ENCODE measurements at places on chromosomes 5 and 9. TPM values are rescaled to one million over a fixed set of nuclear protein-coding genes. Genes with fewer than 3 reads are reported as not detected.

FAM81B gene
- total RNA-seq = under 0.01 TPM

LHX2 gene
- total RNA-seq = not detected

MTRR gene
- 17.1 TPM for total RNA-seq

ADGRD2 gene
- not detected for total RNA-seq

DNA sequence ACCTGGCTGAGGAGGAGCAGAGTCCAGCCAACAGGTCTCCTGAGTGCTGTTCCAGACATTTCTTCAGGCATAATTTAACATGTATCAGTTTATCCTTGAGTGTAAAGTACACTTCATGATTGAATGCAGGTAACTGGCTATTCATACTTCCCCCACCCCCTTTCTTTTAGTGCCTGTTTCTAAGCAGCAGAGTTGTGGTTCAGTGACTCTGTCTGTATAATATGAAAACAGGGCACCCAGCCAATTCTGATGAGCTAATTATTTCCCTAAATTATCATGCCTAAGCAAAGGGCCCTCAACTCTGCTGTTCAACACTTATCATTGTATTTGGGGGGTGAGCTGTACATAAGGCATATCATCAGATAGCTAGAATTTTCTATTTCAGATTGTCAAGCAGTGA, 51.9 kb upstream of the ZSWIM6 start:
- DNase-seq = peak; percentile 73

GRCh38 chr5:14659821-14660607, 4.5 kb upstream of the OTULIN start:
- DNase-seq = no peak

DNA sequence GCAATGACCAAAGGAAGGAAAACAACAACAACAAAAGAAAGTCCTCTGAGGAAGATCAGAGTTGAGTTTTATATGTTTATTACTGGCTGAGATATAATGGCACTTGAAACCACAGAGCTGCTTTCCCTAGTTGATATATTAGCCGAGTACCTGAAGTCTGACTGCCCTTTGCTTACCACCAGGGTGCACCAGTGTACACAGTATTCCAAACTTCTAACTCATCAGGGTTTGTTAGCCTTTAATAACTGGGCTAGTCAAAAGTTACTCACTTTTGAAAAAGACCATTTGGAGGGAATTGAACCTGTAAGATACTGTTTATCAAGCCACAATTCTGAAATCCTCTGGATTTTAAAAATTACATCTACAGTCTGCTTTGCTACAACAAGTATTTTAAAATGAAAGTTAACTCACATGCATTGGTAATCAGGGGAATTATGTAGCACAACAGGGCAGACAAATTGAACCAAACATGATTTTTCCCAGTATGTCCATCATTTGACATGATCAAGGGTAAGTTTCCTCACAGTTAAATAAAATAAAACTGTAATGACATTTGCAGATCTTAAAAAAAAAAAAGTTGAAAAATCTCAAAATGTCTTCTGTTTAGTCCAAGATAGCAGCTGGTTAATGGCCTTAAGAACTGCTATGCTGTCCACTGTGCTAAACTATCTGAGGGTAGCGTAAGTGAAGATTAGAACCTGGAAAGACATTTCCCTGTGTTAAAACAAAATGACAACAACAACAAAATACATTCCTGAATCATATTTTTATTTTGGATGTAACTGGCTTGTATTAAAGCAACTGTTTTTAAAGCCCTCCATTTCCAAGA, 57.3 kb upstream of the C6 start:
- peak; percentile 40 for DNase-seq

- DNase-seq = no peak
Measured at GRCh38 chr5:9058161-9058560, 487.7 kb downstream of the SEMA5A start.

DNA sequence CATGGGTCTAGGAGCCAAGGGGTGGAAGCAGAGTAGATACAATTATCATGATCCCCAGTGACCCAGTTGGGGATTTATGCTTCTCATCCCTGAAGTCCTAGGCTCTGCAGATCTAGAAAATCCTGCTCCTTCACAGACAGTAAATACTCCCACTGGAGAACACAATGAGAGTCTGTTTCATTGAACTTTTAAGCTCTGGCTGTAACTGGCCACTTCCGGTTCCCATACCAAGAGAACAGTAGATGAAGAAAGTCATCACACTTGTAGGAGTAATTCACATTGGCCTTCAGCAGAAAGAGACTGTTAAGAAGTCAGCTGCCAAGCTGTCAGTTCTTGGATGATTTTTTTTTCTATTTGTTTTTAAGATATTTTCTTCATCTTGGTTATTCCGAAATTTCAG, 597.1 kb downstream of the ACTL7B start:
- DNase-seq = no peak

DNA sequence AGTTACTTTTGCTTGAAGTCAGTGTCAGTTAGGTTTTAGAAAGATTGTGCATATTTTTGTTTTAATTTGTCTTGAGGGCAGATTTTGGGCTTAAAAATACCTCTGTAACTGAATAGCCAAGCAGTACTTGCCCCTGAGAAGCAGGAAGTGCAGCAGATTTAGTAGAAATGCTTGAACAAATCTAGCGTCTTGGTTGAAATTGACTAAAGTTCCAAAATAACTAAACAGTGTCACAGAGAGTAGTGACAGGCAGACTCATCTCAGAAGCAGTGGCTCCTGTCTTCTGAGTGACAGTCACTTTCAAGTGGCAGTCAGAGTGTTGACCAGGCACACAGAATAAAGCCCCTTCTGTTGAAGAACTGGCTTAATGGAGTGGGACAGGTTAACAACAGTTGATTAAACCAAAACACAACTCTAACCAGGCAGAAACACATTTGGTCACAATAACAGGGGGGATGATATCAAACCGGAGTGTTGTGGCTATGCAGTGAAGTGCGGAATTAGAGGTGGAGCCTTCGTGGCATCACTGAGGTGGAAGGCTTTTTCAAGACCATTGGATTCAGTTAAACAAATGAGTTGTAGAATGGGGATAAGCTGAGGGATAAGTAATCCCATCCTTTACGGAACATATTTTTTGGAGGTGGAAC, 29.1 kb downstream of the TRIO start:
- no peak for DNase-seq

Data from dermis microvascular lymphatic vessel endothelial cell (primary cell).